ENCODE measurements at places on chromosomes 12 and 14.

DNA sequence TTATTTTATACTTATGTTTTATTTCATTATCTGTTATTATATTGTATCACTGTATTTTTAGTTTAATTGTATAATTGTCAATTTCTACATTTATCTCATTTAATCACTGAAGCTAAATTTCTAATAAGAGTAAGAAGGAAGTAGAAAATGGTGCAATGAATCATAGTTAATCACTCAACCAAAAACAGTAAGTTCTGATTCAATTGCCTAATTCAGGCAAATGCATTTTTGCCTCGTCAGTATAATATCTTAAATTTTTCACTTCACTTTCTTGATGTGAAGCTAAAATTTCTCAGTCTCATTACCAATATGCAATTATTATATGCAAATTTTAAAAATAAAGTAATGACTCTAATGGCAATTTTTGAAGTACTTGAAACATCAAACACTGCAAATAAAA, 340.5 kb upstream of the USP15 start:
- DNase-seq: no peak

GRCh38 chr14:56902385-56902784, 92.1 kb upstream of the OTX2 start:
- DNase-seq: no peak

DNA sequence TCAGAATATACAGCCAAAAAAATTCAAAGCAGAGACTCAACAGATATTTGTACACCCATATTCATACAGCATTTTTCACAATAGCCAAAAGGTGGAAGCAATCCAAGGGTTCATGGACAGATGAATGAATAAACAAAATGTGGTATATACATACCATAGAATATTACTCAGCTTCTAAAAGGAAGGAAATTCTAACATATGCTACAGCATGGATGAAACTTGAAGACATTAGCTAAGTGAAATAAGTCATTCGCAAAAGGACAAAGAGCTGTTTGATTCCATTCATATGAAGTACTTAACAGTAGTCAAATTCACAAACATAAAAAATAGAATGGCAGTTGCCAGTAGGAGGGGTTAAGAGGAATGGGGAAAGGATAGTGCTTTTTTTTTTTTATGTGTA, 91.8 kb upstream of the ARID2 start:
- DNase-seq: peak; percentile 74

DNA sequence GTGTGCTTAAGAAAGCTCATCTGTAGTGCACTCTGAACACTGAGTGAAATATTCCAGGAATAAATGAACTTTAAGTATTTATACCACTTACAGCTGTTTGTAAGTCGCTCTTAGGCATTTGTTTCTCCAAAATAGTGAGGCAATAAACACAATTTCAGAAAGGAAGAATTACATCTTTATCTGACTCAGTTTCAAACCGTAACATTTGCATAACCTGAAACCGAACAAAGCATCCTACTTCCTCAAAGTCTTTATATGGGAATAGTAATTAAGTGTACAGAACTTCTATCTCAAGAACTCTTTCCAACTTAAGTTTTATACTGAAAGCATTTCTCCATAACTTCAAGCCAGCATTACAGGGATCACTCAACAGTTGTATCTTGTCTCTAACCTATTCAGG, 58.4 kb downstream of the SOX5 start:
- no peak for DNase-seq

- no peak for DNase-seq
Observed at GRCh38 chr12:98895086-98895651, 250.1 kb downstream of the APAF1 start.

DNA sequence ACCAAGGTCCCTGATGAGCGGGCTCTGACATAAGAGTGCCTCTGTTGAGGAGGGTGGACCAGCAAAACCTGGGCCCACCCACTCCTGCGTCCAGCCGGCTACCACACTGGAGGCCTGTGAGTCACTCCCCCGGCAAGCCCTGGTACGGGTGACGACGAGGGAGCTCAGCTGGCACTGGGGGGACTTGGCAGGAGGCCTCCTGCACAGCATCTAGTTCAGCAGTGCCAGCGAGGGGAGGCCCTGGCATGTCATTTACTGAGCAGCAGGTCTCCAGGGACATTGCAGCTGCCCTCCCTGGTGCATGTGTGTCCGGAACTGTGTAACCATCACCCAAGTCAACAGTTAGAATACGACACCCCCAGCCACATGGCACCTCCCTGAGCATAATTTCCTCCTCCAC, 24.4 kb downstream of the CD9 start:
- DNase-seq: no peak

- DNase-seq: no peak
Observed at GRCh38 chr14:61174987-61175386, 106.2 kb downstream of the TMEM30B start.

DNA sequence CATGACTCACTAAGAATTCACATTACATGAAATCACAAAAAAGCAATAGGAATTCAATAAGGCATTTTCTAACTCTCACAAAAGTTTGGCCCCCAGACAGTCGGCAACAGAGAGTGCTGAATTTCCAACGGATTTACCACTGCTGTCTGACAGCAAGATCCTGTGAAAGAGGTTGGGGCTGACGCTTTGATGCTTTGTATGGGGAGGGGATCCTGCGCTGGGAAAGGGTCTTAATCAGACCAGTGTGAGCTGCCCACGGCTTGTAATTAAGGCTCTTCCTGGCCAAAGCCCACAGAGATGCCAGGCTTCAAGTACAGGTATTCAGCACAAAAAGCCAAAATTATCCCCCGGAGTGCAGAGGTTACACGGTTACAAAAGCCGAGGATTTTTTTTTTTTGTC, 66.8 kb upstream of the TMCC3 start:
- DNase-seq: no peak

GRCh38 chr14:77222546-77223225, 41.1 kb downstream of the TMEM63C start:
- DNase-seq: no peak

All from fibroblast of skin of left quadriceps (primary cell).